ENCODE measurements at places on chromosomes 1 and 21.

DNA sequence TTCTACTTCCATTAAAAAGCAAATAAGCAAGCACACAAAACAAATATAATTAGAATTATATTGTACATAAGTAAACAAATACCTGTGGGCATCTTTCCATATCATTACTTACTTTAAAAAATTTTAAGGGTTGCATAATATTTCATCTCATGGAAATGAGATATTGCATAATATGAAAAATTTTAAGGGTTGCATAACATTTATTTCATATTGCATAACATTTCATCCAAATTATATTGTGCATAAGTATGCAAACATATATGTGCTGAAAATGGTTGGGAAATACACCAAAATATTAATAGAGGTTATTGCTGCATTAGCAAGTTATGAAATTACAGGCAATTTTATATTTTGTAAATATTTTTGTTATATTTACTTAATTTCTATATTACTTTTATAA lies 213.7 kb downstream of the KCNH1 start:
- DNase-seq = no peak

DNA sequence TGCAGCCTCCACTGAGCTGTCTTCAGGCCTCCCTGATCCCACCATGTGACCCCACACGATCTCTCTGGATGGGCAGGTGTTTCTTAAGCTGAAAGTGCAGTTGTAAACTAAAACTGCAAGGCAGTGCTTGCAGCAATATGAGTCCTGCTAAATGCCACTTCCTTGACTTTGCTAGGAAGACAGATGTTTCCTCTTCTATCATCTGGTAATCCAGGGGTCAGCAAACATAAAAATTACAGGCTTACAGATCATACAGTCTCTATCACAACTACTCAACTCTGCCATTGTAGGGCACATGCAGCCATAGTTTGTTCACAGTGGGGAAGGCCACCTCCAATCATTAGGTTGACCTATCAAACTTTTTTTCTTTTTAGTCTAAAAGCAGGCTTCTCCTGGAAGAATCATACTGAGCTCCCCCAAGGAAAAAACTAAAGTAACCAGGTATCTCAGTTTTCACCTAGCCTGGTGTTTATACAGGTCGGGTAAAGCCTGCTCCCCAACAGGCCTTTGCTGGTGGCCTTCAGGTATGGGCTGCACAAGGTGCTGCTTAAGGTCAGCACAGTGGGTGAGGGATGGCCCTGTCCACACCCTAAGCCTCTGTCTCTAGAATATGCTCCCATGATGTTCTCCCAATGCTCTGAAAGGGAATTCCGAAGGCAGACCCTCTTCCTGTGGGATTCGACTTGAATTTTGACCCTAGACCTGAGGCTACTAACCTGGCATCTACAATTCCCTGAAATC lies 10.8 kb downstream of the ABCA4 start:
- DNase-seq = no peak

- DNase-seq = no peak
These were observed 1.6 kb downstream of the EPS15 start for GRCh38 chr1:51517361-51518032.

- DNase-seq = no peak
These were observed 83.5 kb upstream of the HMCN1 start for GRCh38 chr1:185650602-185651230.

DNA sequence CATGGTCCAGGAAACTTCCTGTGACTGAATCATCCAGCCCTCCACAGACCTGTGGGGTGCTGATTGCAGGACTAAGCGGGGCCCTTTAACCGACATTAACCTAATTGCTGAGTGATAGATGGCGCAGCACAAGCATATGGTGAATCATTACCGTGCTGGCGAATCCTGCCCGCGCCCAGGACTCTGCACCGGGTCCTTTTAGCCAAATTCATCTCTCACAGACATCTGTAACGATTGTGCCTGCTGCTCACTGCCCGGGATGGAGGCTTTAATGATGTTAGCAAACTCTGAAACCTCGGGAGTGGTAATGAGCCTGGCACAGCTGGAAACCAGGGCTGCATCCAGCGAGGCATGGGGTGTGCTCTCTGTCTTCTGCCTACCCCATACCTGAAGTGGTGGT lies 147.3 kb upstream of the CD34 start:
- no peak for DNase-seq

- no peak for DNase-seq
These were observed 66.1 kb upstream of the FAM3B start for GRCh38 chr21:41250519-41250918.

GRCh38 chr1:69991644-69992043 lies 213.7 kb downstream of the LRRC40 start:
- no peak for DNase-seq

- DNase-seq = no peak
These were observed 23.1 kb downstream of the CRYZL1 start for GRCh38 chr21:33618407-33618806.

- DNase-seq = no peak
These were observed 7.8 kb downstream of the CASZ1 start for GRCh38 chr1:10788592-10789006.

DNA sequence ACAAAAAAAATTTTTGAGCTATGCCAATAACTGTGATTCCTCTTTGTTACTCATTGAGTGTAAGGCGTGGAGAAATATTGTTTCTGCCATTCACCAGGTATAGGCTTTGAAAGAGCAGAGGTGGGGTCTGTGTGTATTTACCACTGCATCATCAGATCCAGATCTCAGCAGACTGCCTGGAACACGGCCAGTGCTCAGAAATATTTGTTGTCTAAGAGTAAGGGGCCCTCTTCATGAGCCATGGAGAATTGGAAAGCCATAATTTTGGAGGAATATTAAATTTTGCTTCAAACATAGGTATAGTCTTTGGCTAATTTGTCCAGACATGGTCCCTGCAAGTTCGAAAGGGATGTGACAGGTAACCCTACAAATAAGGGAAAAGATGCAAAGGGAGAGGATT lies 231.3 kb upstream of the IRF2BP2 start:
- no peak for DNase-seq

- DNase-seq = no peak
These were observed 21.3 kb downstream of the OVAAL start for GRCh38 chr1:180579961-180580611.

DNA sequence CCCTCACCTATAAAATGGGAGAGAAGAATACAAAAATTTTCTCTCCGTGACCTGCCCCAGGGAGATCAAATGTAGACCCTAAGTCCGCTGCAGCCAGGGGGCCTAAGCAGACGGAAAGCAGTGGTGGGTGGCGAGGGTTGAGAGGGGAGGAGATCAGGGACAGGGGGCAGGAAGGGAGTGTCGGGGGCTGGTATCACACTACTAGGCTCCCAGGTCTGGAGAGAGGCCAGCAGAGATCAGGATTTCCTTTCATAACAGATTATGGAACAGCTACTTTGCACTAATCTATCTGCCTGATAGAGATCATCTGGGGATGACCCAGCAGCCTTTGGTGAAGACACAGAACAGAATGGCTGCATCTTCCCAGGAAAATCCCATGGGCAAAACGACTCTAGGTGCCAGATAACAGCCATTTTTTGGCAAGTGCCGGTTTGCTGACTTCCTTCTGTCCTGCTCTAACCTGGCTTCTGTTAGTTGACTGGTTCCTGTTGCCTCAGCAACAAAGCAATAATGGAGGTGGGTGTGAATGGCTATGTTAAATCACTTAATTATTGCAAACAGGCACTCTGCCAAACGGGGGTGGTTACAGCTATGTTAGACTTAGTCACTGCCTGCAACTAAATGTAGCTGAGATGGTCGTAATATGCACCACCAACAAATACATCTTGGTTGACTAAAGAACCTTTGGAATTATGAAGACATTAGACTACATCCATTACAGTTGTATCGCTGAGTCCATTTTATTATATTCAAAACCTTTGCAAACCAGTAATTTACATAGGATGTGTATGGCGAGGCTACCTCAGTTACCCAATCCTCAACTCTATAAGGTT lies 30.0 kb upstream of the EPS8L3 start:
- no peak for DNase-seq

GRCh38 chr1:19517017-19517416 lies 31.7 kb upstream of the CAPZB start:
- DNase-seq = no peak

DNA sequence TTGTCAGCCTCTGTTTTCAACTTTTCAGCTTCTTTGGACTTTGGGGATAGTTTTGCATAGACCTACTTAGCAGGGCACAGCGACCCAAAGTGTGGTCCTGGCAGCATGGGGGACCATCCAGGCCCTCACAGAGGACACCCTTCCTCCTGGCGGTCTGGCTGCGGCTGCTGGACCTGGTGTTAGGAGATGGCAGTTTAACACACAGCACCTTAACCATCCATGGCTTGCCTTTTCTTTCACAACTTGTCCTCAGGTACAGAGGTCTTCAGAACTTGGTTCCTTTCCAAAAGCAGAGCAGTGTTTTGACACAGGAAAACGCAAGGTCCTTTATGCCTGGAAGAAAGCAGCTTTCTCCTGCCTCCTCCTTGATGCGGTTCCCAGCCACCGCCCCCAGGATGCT lies 68.1 kb downstream of the RHOU start:
- no peak for DNase-seq

GRCh38 chr1:23624440-23624839 lies 65.1 kb upstream of the ID3 start:
- DNase-seq = no peak

DNA sequence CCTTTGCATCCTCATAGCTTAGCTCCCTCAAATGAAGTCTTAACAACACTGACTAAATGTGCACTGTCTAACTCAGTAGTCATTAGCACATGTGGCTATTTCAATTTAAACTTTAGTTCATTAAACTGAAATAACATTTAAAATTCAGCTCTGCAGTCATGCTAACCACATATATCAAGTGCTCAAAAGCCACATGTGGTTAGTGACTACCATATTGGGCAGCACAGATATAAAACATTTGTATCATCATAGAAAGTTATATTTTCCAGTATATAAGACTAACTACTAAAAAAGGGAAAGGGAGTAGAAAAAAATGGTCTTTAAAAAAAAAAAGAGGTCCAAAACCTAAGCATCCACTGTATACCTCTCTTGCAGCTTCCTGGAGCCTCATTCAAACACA lies 64.1 kb downstream of the SETD4 start:
- DNase-seq = no peak

GRCh38 chr1:94104776-94105580 lies 16.0 kb downstream of the ABCA4 start:
- no peak for DNase-seq

GRCh38 chr1:72917920-72918319 lies 635.6 kb upstream of the NEGR1 start:
- no peak for DNase-seq

DNA sequence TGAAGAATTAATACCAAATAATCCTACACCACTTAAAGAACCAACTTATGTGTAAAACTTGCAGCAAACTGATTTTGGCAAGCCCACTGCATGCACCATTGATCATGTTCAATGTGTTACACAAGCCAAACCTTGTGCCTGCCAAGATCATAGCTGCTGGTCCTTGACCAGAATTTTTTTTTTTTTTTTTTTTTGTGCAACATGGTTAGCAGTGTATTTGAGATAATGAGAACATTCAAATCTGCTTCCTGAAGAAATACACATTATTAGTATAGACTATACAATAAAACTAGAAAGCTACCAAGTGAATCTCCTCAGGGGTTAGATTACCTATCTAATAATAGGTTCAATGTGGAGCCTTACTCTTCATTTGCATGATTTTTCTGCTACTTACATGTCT lies 421.0 kb downstream of the MRPL39 start:
- DNase-seq = no peak

GRCh38 chr1:153340356-153340755 lies 8.3 kb downstream of the PGLYRP4 start:
- DNase-seq = no peak

- no peak for DNase-seq
These were observed 53.4 kb downstream of the DPH5 start for GRCh38 chr1:100972185-100972584.

DNA sequence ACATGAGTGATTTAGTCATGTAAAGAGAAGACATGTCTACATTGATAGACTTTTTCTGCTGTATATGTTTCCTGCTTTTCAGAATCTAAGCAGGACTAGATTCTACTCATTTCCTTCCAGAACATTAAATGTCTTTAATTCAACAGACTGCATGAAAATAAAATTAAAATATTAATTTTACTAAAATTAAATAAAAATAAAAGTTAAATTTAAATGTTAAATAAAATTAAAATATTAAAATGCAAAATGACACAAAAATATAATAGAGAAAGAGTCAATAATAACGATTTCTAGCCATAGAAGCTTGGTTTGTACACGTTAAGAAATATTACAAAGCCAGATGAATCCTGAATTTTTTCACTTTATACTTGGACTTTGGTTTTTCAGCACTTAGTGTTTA lies 552.8 kb upstream of the NR5A2 start:
- DNase-seq = no peak

DNA sequence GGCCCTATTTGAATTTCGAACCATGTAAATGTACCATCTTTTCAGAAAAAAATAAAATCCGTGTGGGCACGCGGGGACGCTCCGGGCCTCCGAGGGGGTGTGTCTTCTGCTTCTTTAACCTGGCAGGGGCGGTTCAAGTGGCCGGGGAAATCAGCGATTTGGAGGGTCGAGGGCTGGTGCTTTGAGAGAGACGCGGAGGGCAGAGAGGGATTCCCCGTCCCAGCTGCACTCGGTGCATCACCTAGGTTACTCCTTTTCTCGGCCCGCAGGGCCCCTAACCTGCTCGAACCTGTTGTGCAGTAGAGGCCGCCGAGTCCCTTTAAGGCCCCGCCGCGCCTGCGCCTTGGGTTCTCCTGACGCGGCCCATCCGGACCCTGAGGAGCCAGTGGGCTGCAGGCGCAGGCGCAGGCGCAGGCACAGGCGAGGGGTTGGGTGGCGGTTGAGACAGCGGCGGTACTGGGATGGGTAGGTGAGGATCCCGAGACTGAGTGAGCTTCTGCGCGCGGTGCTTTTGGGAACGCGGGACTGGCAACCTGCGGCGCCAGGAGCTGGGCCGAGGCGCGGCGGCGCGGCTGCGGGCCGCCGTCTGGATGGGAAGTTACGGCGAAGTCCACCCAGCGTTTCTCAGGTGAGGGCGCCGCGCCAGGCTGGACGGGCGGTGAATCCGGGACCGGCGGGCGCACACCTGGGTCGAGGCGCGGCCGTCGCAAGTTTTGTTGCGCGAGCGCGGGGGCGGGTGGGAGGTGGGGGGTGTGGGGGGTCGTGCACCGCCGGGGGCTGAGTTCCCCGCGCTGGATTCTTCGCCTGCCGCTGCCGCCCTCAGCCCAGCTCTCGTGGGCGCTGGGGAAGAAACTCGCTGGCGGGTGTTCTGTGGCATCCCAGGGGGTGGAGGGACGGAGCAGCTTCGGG lies at the start of gene NBPF3:
TSS of gene NBPF3 (plus strand) at position 417 of the 909 bp plus-strand sequence. CDS start 4,950 bp downstream, outside the sequence.
- DNase-seq = peak; percentile 82

- no peak for DNase-seq
These were observed 53.5 kb upstream of the SELENON start for GRCh38 chr1:25746299-25747045.

DNA sequence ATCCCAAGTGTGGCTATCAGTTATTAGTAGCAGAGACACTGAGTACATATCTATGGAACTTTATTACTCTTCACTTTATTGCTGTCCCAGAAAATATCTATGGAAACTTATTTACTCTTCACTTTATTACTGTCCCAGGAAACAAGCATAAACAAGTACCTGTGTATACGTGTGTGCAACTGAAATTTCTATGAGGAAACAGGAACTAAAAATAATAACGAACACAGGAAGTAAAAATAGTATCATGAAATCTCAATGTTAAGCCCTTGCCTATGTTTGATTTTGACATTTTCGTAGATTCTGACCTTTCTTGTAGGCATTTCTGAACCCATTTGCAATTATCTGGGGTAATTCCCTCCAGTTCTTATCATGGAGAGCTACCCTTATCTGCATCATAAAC lies 64.9 kb upstream of the KRTAP19-8 start:
- DNase-seq = no peak

- DNase-seq = no peak
These were observed 24.7 kb upstream of the ARHGEF16 start for GRCh38 chr1:3429766-3430165.

All from NCI-H187 (cell line).